ENCODE measurements at places on chromosomes 1 and 21. TPM values are rescaled to one million over a fixed set of nuclear protein-coding genes. Genes with fewer than 3 reads are reported as not detected.

S100A7 gene
- total RNA-seq = not detected

GBP4 gene
- 0.66 TPM for total RNA-seq

FCER1A gene
- total RNA-seq = not detected

PDZK1IP1 gene
- 0.26 TPM for total RNA-seq

NPPA gene
- total RNA-seq = not detected

ASTN1 gene
- total RNA-seq = 0.03 TPM

TNFRSF9 gene
- 0.07 TPM for total RNA-seq

ERICH3 gene
- not detected for total RNA-seq

PTGS2 gene
- total RNA-seq = 59.8 TPM

CD2 gene
- not detected for total RNA-seq

ADGRL2 gene
- total RNA-seq = 378 TPM

MYOC gene
- 0.13 TPM for total RNA-seq

CYP4A22 gene
- not detected for total RNA-seq

TMIGD3 gene
- not detected for total RNA-seq

EIF3I gene
- total RNA-seq = 240 TPM

BRINP3 gene
- total RNA-seq = not detected

PRKAB2 gene
- total RNA-seq = 22.1 TPM

CD48 gene
- total RNA-seq = not detected

AKR7A3 gene
- total RNA-seq = 0.59 TPM

MCOLN2 gene
- total RNA-seq = 0.85 TPM

MPL gene
- not detected for total RNA-seq

CASQ2 gene
- total RNA-seq = not detected

SEC16B gene
- 2.5 TPM for total RNA-seq

ALDH9A1 gene
- 50.1 TPM for total RNA-seq

POGK gene
- 21.4 TPM for total RNA-seq
